ENCODE measurements at places on chromosomes 11 and 22.

DNA sequence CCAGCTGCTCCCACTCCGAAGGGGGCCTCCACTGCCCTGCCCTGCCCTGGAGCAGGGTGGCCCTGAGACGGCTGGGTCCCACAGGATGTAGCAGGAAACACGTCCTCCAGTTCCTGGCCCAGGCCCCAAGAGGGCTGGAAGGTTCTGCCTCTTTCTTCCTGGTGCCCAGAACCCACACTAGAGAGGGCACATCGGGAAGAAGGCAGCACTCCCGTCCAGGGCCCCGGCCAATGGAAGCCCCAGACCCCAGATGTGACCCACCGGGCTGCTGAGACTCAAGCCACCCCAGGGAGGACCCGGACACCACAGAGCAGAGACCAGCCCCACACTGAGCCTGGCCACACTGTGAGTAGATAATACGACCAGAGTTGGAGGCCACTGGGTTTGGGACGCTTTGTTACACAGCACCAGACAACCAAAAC, 71.2 kb downstream of the CELSR1 start:
- DNase-seq: no peak

GRCh38 chr11:116563712-116564047, 209.1 kb downstream of the BUD13 start:
- DNase-seq: no peak

DNA sequence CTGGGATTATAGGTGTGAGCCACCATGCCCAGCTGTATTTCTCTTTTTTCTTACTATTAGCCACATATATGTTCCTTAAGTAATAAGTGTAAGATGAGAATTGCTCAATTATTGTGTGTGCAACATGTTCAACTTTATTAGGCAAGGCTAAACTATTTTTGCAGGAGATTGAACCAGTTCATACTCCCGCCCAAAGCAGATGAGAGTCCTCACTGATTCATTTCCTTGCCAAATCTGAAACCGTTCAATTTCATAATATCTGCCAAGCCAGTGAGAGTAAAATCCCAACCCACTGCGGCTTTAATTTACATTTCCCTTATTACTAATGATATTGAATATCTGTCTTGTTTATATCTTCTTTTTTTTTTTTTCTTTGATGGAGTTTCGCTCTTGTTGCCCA, 48.4 kb downstream of the KCNJ4 start:
- no peak for DNase-seq

DNA sequence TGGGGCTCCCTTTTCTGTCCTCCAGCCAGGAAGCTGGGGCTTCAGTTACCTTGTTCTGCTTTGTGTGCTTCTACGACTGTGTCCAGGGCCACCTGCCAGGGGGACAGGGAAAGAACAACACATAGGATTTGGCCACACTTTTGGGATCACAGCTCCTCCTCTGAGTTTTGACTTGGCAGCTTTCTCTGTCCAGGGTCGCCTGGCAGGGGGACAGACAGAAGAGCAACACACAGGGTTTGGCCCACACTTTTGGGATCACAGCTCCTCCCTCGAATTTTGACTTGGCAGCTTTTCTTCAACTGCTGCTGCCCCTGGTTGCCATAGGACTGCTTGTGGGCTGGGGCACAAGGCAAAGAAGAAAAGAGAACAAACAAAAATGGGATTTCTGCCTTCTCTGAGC, 19.1 kb downstream of the INCENP start:
- DNase-seq: no peak

- DNase-seq: no peak
Measured at GRCh38 chr11:102551169-102551781, 20.7 kb upstream of the MMP7 start.

DNA sequence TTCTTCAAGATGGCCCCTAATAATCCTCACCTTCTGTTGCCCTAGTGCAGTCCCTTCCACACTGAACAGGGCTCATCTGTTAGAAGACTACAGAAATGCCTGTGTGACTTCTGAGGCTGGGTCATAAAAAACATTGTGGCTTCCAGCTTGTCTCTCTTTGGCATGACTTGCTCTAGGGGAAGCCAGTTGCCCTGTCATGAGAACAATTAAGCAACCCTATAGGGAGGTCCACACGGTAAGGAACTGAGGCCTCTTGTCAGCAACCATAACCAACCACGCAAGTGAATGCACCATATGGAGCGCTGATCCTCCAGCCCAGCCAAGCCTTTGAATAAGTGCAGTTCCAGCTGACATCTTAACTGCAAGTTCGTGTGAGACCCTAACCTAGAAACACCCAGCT, 2.6 kb downstream of the LIPT2 start:
- DNase-seq: no peak

DNA sequence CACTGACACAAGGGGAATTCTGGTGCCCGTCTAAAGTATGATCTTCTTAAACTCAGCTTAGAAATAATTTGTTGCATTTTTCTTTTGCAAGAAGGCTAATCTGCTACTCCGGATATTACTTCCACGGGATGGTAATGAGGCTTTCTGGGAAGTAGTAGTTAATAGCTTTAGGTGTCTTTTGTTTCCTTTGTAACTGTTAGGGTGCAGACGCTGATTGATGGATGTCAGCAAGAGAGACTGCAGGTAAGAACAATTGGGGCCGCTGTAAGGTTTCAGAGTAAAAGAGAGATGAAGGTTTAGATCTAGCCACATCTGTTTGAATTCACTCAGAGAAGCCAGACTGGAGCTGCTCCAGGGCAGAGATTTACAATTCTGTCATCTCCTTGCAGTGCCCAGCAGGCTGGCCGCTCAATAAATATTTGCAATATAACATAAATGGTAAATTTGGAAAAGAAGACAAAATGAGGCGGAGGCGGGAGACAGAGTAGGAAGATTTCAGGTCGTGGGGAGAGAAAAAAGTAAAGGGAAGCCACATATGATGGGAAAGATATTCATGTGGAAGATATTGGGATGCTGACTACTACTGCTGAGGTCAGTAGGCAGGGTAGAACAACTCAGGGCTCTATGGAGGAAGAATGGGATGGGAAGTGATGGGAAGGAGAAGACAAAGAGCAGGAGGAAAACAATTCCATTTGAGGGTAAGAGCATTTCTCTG, 320.5 kb downstream of the AASDHPPT start:
- no peak for DNase-seq

GRCh38 chr11:33598426-33599069, 102.1 kb downstream of the C11orf91 start:
- DNase-seq: no peak

- DNase-seq: no peak
Measured at GRCh38 chr11:78099666-78100065, 20.0 kb upstream of the NDUFC2 start.

GRCh38 chr11:126357969-126358762, 2.7 kb downstream of the ST3GAL4 start:
- DNase-seq: no peak

DNA sequence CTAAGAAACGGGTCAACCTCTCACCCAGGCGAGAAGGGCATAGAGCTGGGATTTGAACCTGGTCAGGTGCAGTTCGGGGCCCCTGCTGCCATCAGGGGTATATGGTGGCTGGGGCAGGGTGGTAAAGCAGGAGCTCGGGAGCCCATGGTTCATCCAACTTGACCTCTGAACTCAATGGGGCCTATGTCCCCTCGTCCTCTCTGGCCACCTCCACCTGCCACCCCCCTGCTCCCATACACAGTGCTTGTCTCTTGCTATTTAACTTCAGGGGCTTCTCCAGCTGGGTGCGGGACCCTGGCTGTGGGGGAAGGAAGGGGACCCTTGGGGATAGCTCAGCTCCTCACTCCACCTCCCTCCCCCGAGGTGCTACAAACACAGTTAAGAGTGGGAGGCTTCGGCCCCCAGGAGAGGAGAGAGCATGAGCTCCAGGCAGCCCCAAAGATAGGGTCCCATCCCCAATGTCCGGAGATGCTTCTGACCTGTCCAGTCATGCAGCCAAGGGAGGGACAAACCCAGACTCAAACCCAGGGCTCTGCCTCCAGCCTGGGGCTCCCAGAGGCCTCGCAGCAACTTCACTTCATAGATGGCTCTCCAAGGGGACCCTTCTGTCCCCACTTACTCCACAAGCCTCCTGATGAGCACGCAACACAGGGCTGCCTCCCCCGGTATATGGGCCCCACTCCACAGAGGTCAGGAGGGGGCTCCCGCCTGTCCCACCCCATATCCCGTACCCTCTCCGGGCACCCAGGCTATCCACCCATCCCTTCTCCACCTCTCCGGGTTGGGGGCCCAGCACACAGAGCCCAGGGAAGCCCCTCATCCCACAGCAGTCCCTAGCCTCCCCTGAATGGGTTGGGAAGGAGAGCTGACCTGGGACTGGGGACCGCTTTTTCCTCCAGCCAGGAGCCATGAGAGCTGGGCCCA, 712 bp downstream of the IL2RB start:
- DNase-seq: no peak

DNA sequence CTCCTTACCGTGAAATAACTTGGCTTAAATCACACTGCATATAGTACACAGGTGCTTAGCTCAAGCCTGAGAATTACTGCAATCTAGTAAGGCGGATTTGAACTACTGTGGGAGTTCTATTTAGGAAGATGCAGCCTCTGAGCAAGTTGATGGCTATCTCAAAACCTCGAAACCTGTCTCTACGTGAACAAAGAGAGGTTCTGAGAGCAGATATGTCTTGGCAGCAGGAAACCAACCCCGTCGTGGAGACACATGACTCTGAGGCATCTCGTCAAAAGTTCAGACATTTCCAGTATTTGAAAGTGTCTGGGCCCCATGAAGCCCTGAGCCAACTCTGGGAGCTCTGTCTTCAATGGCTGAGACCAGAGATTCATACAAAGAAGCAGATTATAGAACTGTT, 5.9 kb downstream of the ZNF215 start:
- no peak for DNase-seq

DNA sequence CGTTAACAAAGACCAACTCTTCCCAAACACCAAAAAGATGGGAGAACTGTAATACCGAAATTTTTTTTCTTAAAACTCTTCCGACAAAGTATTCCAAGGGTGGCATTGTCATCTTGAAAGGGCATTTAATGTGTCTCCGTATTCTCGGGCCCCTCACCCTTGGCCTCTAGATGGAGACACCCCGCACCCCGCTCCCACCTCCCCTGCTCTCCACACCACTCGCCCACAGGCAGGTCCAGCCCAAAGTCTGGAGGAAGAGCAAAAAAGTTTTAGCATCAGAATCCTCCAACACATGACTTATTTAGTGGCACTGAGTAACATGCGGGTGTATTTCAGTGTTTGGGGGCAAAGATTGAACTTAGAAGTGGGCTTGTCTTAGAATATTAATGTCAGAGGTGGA, 20.7 kb downstream of the SPATA19 start:
- no peak for DNase-seq

DNA sequence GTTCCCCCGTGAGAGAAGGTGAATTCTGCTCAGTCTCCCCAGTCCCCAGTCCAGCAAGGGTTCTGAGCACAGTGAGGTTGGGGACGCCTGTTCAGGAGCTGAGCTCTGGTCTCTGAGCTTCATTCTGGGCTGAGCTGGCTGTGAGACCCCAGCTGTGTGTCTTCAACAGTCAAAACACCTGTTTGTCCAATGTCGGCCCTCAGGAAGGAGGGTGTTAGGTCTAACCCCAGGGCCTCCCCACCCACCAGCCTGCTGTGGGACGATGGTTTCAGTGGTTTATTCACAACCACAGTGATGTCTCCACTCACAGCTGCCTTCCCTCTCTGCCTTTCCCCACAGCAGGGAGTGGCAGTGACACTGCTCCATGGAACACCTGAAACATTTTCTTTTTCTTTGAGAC, 1282.9 kb downstream of the TBC1D22A start:
- DNase-seq: no peak

DNA sequence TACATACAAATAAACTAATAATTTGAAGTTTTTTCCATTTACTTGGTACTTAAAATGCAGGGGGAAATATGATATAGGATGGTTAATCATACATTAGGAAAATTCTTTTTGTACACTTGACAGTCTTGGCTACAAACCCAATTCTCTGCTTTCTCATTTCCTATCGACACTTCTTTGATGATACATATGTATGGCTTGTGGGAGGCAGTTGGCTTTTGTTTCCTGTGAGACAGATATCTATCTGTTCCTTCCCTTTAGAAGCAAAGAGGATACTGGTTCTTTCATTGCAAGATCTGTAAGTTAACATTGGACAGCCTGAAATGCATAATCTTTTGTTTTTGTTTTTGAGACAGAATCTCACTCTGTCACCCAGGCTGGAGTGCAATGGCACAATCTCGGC, 47.9 kb upstream of the ADORA2A start:
- DNase-seq: no peak

DNA sequence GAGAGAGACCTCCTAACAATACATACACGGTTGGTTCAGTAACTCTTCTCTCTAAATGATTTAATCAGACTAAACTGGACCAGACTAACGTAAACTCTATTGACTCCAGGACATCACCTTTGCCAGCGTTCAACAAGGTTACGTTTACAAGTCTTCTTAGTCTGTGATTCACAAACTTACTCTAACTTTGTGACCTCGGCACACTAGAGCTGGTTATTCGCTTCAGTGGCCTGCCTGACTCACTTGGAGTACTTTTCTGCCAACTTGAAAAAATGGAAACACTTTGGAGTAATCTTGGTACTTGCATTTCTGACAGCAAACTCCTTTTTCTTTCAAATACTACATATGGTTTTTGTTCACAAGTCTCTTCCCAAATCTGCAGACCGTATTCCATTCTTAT, 26.2 kb downstream of the MTMR2 start:
- no peak for DNase-seq

- no peak for DNase-seq
Measured at GRCh38 chr11:120536091-120536796, 24.7 kb downstream of the GRIK4 start.

DNA sequence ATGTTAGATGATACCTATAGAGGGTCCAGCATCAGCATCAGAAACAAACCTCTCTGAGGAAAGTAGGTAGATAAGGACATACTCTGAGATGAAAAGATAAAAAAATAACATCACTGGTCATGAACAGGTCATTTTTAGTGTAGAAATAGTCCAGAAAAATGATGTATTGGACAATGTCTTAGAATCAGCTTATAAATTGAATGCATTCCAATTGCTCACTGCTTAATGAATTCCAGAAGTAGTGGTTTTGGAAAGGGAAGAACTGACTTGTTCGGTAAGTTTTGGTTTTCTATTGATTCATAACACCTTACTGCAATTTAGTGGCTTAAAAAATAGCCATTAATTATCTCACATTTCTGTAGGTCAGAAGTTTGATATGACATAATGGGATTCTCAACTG, 929.5 kb upstream of the CCDC90B start:
- DNase-seq: no peak

GRCh38 chr11:58837707-58838388, 6.7 kb downstream of the GLYATL2 start:
- no peak for DNase-seq

- DNase-seq: no peak
Measured at GRCh38 chr22:37518509-37519267, 527 bp downstream of the CARD10 start.

GRCh38 chr22:31977939-31978338, 33.6 kb downstream of the YWHAH start:
- DNase-seq: no peak

GRCh38 chr22:17234144-17234623, 14.9 kb upstream of the ADA2 start:
- no peak for DNase-seq
